Subcutaneous adipose tissue (tissue), 4 donors: ENCODE measurements at places on chromosomes 13 and 19. TPM values are rescaled to one million over a fixed set of nuclear protein-coding genes. Genes with fewer than 3 reads are reported as not detected.

Gene URAD
- not detected for total RNA-seq

Gene MYO16
- 0.65 TPM for total RNA-seq

Gene KLK10
- not detected for total RNA-seq

Gene ZNF71
- total RNA-seq = 7.5 TPM

Gene DIRAS1
- 0.16 TPM for total RNA-seq

Gene POU4F1
- not detected for total RNA-seq

Gene EGLN2
- total RNA-seq = 64.3 TPM

Gene ZNF880
- 11.1 TPM for total RNA-seq

Gene PLVAP
- 68.3 TPM for total RNA-seq

Gene TMEM147
- total RNA-seq = 76.7 TPM

Gene ZIC5
- not detected for total RNA-seq
